ENCODE measurements at places on chromosomes 12 and 14.

- no peak for DNase-seq
These were observed 52.2 kb downstream of the CKAP4 start for GRCh38 chr12:106195621-106196027.

- DNase-seq, result no peak
These were observed 4.7 kb downstream of the GLTP start for GRCh38 chr12:109875572-109876131.

DNA sequence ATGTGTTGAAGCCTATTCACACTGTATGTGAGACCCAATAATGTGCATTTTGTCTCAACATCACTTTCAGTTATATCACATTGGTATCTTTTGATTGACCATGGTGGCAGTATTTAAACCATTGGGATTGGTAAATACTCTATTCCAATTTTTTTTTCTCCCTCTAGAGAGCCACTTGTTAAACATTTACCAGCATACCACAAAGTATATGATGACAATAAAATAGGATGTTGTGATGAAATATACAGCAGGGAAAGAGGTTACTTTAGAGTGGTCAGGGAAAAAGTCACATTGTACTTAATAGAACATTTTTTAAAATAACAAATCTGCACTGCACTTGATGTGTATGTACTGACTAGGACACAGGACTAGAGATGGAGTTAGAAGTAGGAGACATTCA is 5.6 kb upstream of the LIN7A start:
- no peak for DNase-seq

DNA sequence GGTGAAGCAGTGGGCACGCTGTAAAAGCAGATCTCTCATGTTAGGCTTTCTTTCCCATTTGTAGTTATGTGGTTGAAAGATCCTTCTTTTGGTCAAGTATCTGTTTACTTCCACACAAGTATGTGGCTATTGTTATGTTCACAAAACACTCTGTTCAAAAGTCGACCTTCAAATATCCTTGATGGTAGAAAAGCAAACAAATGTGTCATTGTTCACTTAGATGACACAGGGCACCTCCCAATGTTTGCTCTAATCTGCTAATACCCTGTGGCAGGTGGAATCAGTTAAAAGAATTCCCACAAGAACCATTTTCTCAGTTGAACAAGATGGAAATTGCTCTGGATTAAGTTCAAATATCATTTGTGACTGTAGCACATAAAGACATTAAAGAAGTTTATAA is 43.6 kb upstream of the NAA30 start:
- DNase-seq, result peak; percentile 20

GRCh38 chr12:39116861-39117260 is 211.5 kb upstream of the CPNE8 start:
- DNase-seq, result peak; percentile 81

DNA sequence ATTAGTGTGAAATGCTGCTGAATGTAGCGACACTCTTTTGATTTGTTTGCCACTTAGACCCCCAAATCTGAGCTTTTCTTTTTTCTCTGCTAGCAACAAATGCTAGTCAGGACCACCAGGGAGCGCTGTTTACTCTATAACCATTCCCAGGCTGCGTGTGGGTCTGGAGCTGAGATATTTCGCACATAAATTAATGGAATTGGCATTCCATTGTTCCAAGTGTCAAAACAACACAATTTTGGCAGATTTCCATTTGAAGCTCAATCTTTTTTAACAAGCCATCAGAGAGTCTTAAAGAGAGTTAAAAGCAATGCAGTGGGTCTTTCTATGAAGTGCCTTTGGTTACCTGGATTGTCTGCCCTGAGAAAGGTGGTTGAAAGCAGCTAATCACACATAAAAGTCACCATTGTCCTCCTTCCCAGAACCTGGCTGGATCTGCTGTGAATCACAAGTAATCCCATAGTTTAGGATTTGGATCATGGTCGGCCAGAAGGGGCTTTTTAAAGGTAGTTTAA is 7.4 kb upstream of the TMEM132C start:
- no peak for DNase-seq

GRCh38 chr12:46101485-46101869 is 111.1 kb upstream of the SCAF11 start:
- DNase-seq, result no peak

DNA sequence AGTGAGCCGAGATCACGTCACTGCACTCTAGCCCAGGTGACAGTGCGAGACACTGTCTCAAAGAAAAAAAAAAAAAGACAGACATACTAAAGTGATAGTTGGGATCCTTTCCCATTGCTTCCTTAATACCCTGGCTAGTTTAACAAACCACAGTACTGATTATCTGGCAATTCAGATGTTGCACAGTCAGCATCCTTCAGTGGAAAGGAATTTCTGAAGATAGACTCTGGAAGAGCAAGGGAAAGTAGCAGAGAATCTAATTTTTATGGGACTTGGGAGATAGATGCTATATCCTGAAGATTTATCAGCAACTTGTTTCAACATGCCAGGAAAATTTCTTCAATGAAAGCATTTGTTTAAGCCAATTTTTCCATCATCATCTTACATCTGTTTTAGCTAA is 6.5 kb upstream of the PPFIBP1 start:
- no peak for DNase-seq

DNA sequence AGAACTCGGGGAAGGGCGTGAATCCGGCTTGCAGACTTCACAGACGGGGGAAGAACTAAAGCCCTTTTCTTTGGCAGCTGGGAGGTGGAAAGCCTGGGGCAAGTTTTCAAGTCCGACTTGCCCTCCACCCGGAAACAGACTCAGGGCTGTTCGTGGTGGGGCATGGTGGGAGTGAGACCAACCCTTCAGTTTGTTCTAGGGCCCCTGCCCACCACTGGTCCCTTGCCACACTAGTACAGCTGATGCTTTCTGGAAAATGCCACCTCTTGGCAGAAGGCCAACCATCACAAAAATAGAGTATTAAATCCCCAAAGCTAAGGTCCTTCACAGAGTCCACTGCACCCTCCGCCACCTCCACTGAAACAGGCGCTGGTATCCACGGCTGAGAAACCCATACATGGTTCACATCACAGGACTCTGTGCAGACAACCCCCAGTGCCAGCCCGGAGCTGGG is 50.4 kb upstream of the DDX11 start:
- no peak for DNase-seq

- no peak for DNase-seq
These were observed 286 bp downstream of the PPP4R3A start for GRCh38 chr14:91509878-91510170.

GRCh38 chr14:24966579-24966964 is 83.4 kb downstream of the STXBP6 start:
- no peak for DNase-seq

GRCh38 chr12:56348776-56349175 is 10.1 kb downstream of the IL23A start:
- DNase-seq, result no peak

GRCh38 chr12:29148596-29148910 is 525 bp upstream of the FAR2 start:
- DNase-seq, result no peak

DNA sequence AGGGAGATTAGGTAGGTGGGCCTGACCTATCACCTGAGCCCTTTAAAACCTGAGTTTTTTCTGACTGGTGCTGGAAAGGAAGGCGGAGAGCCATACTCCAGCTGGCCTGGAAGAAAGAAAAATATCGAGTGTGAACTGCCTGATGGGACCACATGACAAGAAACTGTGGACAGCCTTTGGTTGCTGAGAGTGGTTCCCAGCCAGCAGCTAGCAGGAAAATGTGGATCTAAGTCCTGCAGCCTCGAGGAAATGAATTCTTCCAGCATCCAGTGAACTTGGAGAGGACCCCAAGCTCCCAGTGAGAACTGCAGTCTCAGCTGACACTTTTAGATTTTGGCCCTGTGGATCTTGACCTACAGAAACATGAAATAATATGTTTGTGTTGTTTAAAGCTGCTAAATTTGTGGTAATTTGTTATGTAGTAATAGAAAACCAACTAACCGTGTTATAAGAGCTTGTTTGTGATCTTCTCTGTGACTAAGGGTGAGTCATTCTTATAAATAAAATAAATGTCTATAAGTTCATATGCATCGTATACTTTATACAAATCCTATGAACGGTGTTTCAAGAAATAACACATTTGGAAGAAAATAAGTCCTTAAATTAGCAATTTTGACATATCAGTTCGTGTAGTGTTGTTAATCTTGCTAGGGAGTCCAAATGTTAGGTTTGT is 359.6 kb downstream of the BMP4 start:
- no peak for DNase-seq

GRCh38 chr12:66129934-66130266 is 650 bp downstream of the LLPH start:
- DNase-seq, result no peak

- DNase-seq, result no peak
These were observed 116.4 kb upstream of the ATF1 start for GRCh38 chr12:50647479-50647878.

- DNase-seq, result no peak
These were observed 43.3 kb downstream of the GALNT8 start for GRCh38 chr12:4763549-4763948.

- DNase-seq, result no peak
These were observed 59.5 kb downstream of the SYNE2 start for GRCh38 chr14:63912286-63912685.

DNA sequence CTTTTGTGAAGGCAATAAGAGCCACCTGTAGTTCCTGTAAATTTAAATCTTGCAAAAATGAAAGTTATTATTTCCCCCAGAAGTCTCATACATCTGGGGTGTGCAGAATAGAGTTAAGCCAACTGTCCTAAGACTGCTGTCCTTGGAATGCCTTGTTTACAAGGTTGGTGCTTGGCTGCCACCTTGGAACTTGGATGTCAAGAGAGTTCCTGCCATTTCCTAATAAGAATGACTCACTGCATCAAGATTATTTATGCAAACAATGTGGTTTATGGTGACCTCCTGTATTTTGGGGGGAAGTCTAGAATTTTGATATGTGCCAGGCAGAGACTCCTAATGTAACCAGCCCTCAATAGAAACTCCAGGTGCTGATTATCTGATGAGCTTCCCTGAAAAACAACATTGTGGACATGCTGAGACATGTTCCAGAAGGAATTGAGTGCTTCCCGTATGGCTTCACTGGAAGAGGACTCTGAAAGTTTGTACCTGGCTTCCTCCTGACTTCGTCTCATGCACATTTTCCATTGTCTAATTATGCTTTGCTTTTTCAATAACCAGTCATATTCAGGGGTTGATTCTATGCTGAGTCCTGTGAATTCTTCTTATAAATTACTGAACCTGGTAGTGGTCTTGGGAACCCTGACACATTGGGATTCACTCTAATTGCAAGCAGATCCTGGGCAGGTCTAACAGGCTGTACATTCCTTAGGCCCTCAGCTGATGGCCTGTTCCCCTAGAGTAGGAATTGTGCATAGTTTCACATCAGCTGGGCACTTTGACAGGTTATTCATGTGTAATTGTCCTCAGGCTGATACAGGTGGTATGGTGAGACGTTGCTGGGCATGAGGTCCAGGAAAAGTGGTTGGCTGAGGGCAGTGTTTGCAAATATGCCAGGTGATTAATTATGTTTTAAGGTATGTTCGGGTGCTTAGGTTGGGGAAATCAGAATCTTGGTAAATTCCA is 1370.7 kb upstream of the TMEM132C start:
- no peak for DNase-seq

GRCh38 chr14:69317780-69318179 is 57.8 kb downstream of the GALNT16 start:
- no peak for DNase-seq

GRCh38 chr12:16198884-16199283 is 78.6 kb downstream of the SLC15A5 start:
- DNase-seq, result no peak

- no peak for DNase-seq
These were observed 155.9 kb upstream of the NOS1 start for GRCh38 chr12:117517219-117517739.

DNA sequence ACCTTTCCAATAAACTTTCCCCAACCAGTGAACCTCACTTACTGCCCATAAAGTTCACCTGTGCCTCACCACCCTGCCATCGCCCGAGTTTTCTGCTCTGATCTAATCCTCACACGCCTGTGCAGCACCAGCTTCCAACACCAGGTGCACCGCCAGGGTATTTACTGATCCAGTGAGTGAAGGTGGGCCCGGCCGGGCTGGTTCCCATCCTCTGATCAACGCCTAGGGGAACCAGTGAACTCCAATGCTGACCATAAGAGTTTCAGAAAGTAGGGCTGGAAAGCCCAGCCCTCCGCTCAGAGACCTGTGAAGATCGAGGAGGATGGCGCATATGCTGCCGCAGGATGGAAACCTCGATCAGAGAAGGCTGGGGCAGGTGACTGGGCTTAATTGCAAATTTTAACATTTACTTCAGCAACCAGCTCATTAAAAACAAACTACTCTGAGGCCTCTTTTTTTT is 685 bp upstream of the MYL6B start:
- peak; percentile 67 for DNase-seq

DNA sequence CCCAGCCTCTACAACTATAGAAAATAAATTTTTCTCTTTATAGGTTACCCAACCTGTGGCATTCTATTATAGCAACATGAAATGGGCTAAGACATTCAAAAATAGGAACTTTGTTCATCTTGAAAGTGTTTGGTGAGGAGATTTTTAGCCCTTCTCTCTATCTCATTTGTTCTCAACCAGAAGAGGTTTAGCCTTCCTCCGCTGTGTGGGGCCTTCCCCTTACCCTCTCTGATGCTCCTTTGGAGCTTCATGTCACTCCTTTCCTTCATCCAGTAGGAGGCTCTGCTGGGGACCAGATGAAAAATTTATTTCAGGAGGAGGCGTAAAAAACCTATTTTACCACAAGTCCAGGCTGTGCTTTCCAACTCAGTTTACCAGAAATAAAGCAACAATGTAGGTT is 94.1 kb downstream of the RTN1 start:
- no peak for DNase-seq

- DNase-seq, result peak; percentile 81
These were observed 256.2 kb downstream of the DAD1 start for GRCh38 chr14:22332686-22333421.

DNA sequence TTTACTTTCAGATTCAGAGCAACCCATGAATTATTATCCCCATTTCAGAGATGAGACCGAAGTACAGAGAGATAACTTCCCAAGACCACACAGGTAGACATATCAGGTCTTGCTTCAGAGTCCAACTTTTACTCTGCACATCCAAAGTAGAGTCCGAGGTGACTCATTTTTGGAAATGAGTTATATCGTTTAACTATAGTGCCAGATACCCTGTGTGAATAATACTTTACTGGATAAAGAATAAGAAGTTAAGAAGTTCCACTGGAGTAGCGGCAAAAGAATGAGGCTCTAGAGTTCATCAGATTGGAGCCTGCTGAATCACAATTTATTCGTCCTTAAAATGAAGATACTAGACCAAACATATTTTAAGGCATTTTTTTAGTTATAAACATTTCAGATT is 124.7 kb downstream of the EPS8 start:
- no peak for DNase-seq

- peak; percentile 26 for DNase-seq
These were observed 45.5 kb downstream of the FGD4 start for GRCh38 chr12:32444895-32445294.

DNA sequence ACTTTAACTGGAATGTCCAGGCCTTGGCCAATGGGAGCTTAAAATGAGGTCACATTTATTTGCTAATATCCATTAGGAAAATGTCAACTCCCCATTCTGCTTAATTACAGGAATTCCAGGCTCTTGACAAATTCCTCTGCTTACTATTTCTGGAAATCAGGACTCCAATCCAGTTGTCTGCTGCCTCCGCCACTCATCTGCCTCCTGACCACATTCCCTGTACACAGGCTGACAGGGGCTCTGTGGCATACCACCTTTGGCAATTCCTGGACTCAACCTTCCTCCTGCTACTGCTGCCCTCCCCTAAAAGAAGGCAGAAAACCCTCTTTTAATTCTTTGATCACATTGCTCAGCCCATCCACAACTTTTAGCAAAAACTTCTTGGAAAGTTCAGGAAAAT is 37.9 kb downstream of the KICS2 start:
- no peak for DNase-seq

GRCh38 chr14:90785471-90785870 is 30.8 kb downstream of the TTC7B start:
- no peak for DNase-seq

GRCh38 chr12:43357141-43357540 is 194.9 kb downstream of the ADAMTS20 start:
- no peak for DNase-seq
